ENCODE measurements at places on chromosomes 11 and 22.

DNA sequence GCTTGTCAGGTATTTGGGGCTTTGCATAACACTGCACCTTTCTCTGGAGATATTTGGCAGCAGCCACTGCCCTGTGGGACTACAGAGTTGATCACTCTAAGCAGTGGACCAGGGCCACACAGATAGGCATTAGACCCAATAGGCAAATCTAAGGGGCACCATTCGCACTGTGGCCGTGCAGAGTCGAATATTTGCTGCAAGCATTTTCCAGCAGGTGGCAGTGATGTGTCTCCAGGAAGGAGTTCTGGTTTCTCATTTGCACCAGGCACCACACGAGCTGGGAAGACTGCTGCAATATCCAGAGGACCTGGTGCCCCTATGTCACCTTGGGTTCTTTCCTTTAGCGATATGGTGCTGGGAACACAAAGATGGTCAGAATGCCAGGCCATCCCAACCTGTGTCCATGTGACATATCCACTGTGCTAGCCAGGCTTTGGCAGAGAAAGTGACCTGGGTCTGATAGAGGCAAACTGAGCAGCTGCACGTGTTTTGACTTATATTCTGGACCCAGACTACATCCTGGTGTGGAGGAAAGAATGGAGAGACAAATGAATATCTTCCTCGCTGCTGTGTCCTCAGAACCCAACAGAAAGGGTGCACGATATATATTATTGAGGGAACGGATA lies 318.7 kb downstream of the BUD13 start:
- DNase-seq, result no peak

- no peak for DNase-seq
Measured at GRCh38 chr11:45262900-45263299, 23.2 kb downstream of the SYT13 start.

DNA sequence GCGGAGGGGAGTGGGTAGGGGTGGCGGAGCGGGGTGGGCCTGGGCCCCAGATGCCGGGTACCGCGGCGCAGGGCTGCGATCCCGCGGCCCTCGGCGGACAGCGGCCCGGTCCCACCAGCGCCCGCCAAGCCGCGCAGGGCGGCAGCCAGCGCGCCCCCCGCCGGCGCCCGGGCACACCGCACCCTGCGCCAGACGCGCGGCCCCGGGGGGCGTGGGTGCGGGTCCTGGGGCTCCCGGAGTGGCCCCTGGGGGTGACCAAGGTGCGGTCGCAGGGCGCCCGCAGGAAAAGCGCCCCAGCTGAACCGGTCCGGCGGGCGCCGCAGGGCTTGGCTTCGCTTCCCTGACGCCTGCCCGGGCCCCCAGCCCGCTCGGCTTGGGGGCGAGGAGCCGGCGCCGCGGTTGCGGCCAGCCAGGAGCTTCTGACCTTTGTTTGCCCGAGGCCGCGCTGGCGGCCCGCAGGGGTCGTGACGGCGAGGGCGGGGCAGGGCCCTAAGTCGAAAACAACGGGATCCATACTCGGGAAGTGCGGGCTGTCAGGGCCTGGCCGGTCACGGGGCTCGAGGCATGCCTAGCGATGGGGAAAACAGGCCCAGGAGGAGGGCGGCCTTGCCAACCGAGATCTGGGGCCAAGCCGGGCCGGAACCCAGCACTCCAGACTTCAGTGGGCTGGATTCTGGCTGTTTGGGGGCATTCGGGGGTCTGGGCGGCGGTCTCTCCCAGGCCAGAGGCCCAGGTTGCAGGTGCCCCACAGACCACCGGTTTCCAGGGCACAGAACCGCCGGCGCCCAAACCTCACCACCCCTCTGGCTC lies 581 bp upstream of the AP5B1 start:
- no peak for DNase-seq

GRCh38 chr11:5818245-5818886 lies 9.6 kb downstream of the OR52N2 start:
- DNase-seq, result no peak

GRCh38 chr11:87176044-87176443 lies 138.3 kb downstream of the TMEM135 start:
- no peak for DNase-seq

- DNase-seq, result no peak
Measured at GRCh38 chr11:33819278-33820035, 45.1 kb upstream of the FBXO3 start.

DNA sequence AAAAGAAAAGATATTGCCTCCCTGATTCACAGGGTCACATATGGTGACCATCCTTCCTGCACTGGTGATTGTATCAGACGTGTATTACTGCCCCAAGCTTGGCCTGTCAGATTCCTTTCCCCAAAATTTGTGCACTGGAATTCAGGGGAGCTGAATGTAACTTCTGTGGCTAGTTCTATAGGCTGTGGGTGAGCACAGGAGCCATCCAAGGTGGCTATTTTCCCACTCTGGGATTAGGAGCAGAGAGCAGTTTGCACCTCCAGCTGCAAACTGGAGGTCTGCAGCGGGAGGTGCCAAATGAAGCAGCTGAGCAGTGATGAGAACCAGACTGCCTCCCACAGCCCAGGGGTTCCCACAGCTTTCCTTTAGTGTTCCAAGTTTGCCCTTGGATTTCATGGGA lies 124.2 kb upstream of the PITPNB start:
- no peak for DNase-seq

- DNase-seq, result peak; percentile 37
Measured at GRCh38 chr11:26333906-26334305, 2.0 kb downstream of the ANO3 start.

DNA sequence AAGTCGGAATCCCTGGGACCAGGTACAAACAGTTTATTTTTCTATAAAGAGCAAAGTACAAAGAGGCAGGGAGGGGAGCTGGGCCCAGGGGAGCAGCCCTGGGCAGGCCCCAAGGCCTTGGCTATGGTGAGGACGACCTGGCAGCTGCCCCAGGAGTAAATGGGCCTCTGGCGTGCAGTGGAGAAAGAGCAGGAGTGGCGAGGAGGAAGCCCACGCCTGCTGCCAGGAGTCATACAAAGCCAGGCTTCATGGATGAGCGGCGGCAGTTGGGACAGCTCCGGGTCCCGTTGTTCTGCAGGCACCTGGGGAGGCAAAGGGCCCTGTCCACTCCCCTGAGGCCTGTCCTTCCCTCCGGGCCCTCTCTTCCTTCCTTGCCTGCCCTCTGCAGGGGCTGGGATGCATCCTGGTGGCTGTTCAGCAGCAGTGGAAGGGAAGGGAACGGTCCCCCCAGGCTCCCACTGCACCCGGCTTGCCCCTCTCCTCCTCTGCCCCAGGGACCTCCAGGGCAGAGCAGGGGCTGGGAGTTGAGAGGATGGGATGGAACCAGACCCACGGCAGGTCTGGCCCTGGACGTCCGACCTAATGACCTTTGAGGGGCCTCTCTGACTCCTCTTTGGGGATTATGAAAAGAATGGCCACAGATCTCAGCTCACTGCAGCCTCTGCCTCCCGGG lies 11.1 kb downstream of the RAPSN start:
- no peak for DNase-seq

DNA sequence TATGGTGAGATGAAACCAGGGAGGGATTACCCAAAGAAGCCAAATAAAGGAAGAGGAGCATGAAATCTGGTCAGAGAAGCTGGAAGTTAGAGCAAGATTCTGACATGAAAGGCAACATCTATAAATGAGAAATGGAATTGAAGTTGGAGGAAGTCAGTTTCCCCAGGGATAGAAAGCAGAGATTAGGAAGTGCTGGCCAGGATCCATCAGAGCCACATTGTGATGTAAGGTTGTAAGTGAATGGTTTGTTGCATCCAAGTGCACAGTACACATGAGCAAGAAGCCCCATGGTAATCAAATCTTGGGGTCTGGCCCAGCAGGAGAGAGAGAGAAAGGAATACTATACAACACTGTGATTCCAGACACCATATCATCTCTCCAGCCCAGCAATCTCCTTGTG lies 6.6 kb upstream of the NLRP10 start:
- no peak for DNase-seq

DNA sequence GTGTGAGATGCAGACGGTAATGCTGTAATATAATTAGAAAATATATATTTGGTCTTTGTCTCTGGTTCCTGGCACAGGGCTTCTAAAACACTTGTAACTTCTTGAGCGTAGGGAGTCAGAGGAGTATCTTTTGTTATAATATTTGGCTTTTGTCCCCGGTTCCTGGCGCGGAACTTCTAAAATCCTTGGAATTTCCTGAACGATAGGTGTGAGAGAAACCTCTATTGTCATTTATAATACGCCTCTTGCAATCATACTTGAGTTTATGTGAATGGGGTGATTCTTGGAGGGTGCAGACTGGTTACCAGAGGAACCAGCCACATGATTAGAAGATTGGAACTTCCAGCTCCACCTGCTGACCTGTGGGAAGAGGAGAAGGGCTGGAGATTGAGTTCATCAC lies 54.1 kb upstream of the ZBED5 start:
- DNase-seq, result no peak

DNA sequence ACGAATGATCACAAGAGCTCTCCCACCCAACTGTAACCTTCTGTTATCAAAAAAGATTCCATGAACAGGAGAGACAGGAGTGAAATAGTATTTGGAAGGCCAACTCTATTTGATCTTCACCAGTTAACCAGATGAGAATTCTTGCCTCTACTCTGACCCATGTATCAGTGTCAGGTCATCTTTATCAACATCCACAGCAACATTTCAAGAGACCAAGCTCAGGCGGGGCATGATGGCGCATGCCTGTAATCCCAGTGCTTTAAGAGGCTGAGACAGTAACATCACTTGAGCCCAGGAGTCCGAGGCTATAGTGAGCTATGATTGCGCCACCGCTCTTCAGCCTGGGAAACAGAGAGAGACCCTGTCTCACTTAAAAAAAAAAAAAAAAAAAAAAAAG lies 62.3 kb downstream of the GAB2 start:
- DNase-seq, result no peak

GRCh38 chr11:8384199-8384821 lies 120.6 kb upstream of the LMO1 start:
- DNase-seq, result no peak

DNA sequence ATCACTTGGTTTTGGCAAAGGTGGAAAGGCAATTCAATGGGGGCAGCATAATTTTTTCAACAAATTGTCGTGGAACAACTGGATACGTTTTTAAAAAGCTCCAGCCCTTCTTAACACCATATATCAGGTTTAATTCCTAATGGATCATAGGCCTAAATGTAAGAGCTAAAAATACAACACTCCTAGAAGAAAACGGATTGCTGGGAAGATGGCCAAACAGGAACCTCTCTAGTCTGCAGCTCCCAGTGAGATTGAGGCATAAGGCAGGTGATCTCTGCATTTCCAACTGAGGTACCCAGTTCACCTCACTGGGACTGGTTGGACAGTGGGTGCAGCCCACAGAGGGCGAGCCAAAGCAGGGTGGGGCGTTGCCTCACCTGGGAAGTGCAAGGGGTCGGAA lies 32.4 kb upstream of the SCGB1D1 start:
- no peak for DNase-seq

DNA sequence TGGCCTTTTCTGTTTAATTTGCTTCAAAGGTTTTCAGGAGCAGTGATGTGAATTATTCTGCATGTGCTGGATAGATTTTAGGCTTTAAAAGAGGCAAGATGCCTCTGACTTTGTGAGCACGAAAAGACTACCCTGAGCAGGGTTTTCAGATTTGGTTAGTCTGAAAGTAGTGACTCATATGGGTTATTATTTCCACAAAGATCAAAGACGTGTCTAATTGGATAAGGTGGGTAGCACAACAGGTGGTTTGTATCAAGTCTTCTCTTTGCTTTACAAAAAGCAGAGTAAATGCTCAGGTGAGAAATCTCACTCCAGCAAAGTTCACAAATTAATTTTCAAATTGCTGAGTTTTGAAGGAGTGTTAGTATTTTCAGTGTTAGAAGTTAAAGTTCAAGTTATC lies 37.6 kb upstream of the DBX1 start:
- no peak for DNase-seq

- DNase-seq, result no peak
Measured at GRCh38 chr11:2466069-2466801, 21.4 kb downstream of the KCNQ1 start.

DNA sequence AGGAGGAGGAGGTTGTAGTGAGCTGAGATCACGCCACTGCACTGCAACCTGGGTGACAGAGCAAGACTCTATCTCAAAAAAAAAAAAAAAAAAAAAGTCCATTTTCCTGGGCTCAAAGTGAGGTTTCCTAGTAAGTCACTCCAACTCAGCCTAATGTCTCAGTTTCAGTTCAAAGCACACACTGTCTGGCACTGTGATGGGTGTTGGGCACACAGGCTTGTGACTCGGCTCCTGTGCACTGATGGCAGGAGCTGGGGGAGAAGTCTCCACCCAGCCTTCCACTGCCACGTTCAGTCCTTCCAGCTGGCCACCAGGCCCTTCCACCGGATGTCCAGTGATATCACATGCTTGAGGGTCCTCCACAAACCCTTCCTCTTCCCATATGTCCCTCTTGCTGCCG lies 186.0 kb downstream of the CEP164 start:
- no peak for DNase-seq

DNA sequence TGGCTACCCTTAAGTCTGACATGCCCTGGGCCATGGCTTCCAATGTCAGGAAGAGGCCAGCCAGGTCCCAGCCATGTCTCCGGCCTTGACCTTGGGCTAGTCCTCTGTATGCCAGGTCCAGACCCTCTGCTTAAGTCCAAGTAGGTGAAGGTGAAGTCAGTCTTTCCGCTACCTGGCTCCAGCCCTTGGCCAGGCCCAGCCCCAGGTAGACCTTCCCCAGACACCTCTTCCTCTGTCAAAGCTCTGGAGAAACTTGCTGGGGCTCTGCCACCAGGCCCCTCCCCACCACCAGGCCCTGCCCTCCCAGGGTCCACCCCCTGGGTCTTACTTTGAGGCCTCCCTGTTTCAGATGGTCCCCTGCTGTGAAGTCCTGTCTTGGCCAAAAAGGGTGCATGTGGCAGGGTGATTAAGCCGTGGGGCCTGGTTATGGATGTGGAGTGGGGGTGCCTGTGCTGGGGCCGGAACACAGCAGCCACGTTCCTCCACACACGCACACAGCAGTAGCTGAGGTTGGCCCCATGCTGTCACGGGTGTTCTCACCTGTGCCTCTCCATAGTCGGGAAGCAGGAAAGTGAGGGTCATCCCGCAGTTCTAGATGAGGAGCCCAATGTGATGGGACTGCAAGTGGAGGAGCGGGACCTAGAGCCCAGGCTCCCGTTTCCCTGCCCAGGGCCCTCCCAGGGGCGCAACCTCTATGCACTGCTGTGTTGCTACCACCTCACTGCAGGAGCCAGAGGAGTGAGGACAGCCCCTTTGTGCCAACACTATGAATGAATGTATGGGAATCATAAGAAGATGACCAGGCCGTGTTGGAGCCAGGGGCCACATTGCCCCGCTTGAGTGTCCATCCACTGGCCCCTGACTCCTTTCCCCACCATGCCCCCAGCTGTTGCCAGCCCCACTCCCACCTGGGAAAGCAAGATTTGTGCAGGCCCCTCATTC lies 72.2 kb downstream of the LINC01488 start:
- no peak for DNase-seq

Data from NCI-H460 (cell line).